8988T (cell line): ENCODE measurements at places on chromosomes 6 and 20.

DNA sequence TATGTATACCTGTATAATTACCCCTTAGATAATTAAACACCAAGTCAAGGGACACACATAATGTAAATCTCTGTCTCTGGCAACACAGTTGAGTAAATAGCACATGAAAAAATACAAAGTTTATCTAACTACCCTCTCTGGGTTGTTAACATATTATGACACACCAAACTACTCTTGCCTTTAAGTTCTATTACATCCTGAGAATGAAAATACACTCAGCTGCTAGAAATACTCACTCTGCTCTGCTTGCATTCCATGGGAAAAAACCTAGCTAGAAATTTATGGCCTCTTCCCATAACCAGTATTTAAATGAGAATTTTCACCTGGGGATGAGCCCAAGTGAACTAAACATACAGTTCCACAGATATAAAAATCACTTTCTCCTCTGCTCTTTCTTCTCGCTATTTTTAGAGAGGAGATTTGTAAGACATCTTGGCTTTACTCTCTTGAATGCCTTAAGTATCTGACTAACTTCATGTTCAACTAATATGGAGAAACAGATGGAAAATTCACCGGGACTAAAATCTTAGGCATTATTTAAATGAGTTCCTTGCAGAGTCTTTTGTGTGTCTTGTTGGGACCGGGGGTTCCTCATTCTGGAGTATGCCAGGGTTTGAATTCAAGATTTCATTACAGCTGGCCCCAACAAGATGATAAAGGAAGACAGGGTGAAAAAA is 140.9 kb downstream of the GJA10 start:
- no peak for DNase-seq

GRCh38 chr6:46862381-46862780 is 59.4 kb downstream of the ADGRF5 start:
- DNase-seq: no peak

DNA sequence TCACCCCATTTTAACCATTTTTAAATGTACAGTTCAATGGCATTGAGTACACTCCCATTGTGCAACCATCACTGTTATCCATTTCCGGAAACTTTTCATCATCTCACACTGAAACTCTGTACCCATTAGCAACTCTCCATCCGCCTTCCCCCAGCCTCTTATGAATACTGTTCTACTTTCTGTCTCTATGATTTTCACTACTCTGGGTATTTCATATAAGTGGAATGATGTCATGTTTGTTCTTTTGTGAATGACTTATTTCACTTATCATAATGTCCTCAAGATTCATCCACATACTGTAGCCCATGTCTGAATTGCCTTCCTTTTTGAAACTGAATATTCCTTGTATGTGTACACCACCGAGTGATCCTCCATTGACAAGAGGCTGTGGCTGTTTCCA is 92.9 kb upstream of the TOX2 start:
- no peak for DNase-seq

DNA sequence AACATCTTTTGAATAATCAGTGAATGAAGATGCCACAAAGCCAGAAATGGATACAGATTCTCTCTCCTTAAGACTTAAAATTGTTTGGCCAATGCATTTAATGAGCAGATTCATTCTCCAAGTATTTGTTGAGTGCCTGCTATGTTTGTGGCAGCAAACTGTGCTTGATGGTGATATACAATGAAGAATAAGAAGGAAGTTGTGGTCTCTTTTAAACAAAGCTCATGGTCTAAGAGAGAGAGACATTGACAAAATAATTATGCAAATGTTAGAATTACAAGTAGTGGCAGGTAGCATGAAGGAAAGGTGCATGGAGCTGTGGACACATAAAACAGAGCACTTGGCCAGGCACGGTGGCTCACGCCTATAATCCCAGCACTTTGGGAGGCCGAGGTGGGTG is 28.3 kb downstream of the NFATC2 start:
- DNase-seq: no peak

DNA sequence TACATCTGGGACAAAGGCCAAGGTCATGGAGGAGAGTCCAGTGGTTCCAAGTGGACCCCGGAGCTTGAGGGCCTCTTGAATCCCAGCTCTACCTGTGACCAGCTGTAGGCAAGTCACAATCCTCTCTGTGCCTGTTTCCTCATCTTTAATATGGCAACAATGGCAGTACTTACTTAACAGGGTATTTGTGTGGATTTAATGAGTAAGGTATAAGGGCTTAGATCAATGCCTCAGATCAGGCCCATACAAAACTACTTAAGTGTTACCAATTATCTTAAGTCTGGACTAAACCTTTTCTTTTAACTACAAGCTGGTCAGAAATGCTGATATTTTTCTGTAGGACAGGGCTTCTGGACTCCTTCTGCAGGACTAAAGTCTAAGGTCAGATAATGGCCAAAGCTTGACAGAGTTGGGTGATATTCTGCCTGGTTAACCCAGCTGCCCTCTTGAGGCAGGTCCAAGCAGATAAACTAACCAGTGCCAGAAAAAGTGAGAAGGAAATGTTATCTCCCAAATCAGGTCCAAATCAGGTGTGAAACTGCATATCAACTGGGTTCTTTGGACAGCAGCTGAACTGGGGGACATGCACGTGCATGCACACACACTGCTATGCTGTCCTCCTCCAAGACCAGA is 2.2 kb downstream of the SULF2 start:
- no peak for DNase-seq

GRCh38 chr20:20214757-20215275 is 153.1 kb upstream of the INSM1 start:
- DNase-seq: no peak

DNA sequence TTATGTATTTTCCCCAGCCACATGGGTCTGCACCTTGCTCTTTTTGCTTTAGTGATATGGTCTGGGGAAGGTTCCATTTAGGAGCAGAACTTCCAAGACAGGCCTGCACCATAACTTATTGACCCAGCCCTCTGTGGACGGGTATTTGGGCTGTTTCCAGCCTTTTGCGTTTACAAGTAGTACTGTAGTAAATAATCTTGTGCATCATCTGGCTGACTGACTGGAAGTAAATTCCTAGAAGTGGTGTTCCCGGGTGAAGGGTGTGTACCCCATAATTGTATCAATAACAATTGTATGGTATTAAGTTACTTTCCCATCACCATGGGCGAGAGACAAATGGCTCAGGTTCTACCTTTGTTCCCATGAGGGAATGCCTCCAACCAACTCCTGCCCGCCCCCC is 31.6 kb downstream of the SPDEF start:
- DNase-seq: no peak

GRCh38 chr6:44920952-44921491 is 407.1 kb upstream of the RUNX2 start:
- no peak for DNase-seq
